Tibial nerve (tissue), 4 donors: ENCODE measurements at places on chromosomes 11 and 22.
A peak's percentile ranks its signal among the peaks of the same experiment; 100 is the strongest.

DNA sequence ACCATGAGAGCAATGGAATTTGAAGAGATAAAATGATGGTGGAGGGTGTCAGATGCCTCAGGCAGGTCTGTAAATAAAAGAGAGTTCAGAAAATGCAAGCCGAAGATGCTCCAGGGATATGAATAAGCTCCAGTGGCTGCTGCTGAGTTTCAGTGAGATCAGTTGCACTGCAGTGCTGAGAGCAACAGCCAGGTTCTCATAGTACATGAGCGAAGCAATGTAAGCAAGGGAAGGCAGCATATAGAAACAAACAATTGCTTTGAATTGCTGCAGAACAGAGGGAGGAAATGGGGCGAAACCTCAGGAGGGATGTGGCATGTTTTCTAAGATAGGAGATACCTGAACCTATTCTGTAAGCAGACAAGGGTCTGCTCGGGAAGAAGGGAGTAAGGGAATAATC, 369.5 kb downstream of the AASDHPPT start:
- DNase-seq, result no peak
- no peaks in the 10 kb centered on the region for H3K27me3 ChIP-seq
- H3K27ac ChIP-seq, result no peak overlapping the region
- no peaks in the 10 kb centered on the region for H3K36me3 ChIP-seq

DNA sequence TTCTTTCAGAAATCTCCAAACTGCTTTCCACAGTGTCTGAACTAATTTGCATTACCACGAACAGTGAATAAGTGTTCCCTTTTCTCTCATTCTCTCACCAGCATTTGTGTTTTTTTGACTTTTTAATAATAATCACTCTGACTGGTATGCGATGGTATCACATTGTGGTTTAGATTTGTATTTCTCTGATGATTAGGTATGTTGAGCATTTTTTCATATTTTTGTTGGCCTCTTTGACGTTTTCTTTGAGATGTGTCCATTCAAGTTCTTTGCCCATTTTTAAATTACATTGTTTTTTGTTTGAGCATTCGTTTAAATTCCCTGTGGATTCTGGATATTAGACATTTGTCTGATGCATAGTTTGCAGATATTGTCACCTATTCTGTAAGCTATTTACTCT, 1639.6 kb upstream of the TENM4 start:
- H3K4me3 ChIP-seq, result no peak overlapping the region
- no peak for DNase-seq
- no peaks in the 10 kb centered on the region for H3K4me1 ChIP-seq
- no peaks in the 10 kb centered on the region for H3K36me3 ChIP-seq
- H3K27me3 ChIP-seq, result no peaks in the 10 kb centered on the region

DNA sequence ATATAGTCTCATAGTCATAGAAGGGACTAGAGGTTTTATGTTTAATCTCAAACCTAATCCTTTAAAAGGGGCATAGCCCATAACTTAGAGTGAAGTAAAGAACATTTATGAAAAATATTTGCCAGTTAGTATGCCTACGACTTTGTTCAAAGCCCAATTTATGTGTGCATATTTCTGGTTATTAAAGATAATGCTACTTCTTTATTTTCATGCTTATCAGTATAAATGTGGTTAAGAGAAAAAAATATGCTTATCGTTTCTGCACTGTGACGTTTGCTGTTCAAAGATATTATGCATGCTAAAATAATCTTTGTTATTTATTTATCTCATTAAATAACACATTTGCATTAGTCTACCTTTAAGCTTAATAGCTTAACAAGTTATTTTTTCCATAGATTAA, 343.9 kb downstream of the DYNC2H1 start:
- no peaks in the 10 kb centered on the region for H3K36me3 ChIP-seq
- H3K4me1 ChIP-seq, result no peaks in the 10 kb centered on the region
- no peak overlapping the region for H3K27ac ChIP-seq
- no peak for DNase-seq
- H3K27me3 ChIP-seq, result no peaks in the 10 kb centered on the region

DNA sequence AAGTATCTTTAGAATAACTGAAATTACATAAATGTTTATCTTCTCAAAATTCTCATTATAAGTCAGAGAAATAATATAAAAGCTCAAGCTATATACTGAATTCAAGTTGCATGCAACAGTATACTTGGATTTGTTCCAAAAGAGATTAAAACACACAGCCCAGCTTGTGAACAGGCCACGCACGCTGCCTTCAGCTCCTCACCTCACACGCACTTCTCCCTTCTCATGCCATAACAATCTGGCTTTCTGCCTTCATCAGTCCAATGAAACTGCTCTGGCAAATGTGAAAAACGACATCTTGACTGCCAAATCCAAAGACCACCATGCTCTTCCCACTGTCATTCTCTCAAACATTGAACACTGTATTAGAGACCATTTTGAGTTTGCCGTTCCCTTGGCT, 22.1 kb downstream of the ATP6V1E1 start:
- DNase-seq, result no peak
- peak overlapping the region; percentile 29 for H3K27ac ChIP-seq
- peaks cover 7% of the 10 kb centered on the region for H3K36me3 ChIP-seq
- no peaks in the 10 kb centered on the region for H3K4me1 ChIP-seq
- no peaks in the 10 kb centered on the region for H3K27me3 ChIP-seq

- no peaks in the 10 kb centered on the region for H3K4me1 ChIP-seq
- no peak for DNase-seq
- H3K36me3 ChIP-seq, result no peaks in the 10 kb centered on the region
- H3K27me3 ChIP-seq, result no peaks in the 10 kb centered on the region
- H3K27ac ChIP-seq, result no peak overlapping the region
Observed at GRCh38 chr11:70129051-70129592, 51.0 kb downstream of the ANO1 start.

GRCh38 chr11:103699216-103699615, 337.2 kb upstream of the DDI1 start:
- no peak for DNase-seq
- no peaks in the 10 kb centered on the region for H3K36me3 ChIP-seq
- no peaks in the 10 kb centered on the region for H3K4me1 ChIP-seq
- H3K27ac ChIP-seq, result peak overlapping the region; percentile 66
